SK-N-SH treated with all-trans-retinoic acid at 6 μM for 48 hours (cell line): ENCODE measurements at places on chromosomes 5 and 9.

DNA sequence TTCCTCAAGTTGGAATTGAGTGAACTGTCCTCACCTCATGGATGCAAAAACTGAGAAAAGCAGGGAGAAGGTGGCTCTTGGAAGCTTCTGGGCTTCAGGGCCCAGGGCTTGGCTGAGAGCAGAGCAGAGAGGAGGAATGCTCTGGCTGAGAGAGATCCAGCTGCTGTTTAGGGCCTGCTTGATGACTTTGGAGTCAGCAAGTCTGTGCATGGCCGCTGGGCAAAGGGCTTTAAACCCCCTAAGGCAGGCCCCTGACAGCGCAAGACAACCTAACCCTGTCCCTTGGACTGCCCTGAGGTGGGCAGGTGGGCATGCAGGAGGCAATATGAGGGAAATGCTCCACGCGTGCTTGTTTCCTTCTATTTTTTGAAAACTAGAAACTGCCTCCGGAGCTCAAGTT, 8.6 kb downstream of the STC2 start:
- ATAC-seq, result no peak

DNA sequence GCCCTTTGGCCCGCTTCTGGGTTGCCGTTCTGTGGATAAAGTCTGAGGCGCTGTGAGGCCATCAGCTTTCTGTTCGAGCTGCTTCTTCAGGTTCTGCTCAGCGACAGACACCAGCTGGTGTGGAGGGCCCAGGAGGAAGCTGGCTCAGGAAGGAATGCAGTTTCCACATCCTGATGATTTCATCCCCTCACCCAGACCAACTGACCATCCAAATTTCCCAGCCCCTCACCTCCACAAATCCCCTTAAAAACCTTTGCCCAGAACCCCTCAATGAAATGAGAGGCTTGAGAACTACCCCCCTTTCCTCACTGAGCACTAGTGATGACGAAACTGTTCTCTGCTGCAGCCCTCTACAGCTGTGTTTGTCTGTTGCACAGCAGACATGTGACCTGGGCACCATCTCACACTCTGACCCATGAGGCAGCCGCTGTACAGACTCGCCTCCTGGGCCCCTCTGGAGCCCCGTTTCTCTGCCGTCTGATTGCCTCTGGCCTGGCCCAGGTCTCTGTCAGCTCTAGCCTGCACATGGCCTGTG, 45.4 kb downstream of the SPATA31C2 start:
- no peak for ATAC-seq

GRCh38 chr9:122039234-122039633, 53.9 kb downstream of the TTLL11 start:
- ATAC-seq, result no peak

- ATAC-seq, result peak; percentile 89
Observed at GRCh38 chr9:37290940-37291485, 131.5 kb upstream of the GRHPR start.

DNA sequence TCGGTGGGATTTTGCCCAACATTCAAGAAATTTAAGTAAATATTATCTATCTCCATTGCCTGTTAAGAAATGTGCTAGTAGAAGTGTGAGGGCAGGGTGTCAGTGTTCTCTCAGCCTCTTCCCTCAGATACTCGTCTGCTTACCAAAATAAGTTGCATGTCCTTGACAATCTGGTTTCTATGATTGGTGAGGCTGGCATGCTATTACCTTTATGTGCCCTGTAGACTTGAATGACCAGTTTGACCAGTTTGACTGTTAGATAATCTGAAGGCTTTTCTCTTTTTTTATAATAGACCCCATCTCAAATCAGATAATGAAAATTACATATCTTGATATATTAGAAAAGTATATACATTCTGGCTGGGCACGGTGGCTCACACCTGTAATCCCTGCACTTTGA, 348 bp downstream of the CATSPER3 start:
- no peak for ATAC-seq

DNA sequence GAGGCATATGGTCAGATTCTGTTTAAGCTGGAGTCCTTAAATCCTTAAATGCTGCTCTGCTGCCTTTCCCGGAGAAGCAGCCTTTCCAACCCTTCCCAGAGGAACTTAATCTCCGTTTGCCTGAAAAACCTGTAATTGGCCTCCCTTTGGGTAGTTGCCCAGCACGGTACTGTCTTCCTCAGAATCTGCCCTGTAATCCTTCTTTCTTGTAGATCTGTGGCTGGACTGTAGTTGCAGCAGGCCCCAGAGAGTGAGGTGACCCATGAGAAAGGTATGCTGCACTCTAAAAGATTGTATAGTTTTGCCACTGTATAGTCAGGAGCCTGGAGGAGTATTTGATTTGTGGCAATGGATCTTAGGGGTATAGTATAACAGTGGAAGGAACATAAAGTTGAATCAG, 11.7 kb downstream of the SPIN1 start:
- ATAC-seq, result peak; percentile 95
